ENCODE measurements at places on chromosomes 1 and 21.

GRCh38 chr1:14578156-14578555 lies 20.3 kb upstream of the KAZN start:
- no peak for DNase-seq

GRCh38 chr1:78333502-78333901 lies 157.3 kb upstream of the PTGFR start:
- DNase-seq = no peak

DNA sequence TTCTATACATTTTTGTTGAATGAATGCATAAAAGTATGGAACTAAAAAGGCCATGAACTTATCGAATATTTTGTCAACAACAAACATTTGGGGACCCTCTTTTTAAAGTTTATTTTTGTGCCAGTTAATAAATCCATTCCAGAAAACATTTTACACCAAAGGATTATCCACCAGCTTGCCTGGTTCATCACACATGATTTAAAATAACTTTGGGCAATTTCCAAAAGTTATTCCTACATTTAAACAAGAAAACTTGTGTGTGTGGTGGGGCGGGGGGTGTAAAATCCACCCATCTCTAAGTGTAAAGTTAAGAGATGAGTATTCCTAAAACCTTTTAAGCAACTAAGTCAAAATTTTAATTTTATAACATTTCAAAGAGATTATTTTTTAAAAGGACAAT lies 224.5 kb upstream of the SNX7 start:
- DNase-seq = no peak

- no peak for DNase-seq
Measured at GRCh38 chr1:114502080-114502479, 8.9 kb downstream of the TRIM33 start.

DNA sequence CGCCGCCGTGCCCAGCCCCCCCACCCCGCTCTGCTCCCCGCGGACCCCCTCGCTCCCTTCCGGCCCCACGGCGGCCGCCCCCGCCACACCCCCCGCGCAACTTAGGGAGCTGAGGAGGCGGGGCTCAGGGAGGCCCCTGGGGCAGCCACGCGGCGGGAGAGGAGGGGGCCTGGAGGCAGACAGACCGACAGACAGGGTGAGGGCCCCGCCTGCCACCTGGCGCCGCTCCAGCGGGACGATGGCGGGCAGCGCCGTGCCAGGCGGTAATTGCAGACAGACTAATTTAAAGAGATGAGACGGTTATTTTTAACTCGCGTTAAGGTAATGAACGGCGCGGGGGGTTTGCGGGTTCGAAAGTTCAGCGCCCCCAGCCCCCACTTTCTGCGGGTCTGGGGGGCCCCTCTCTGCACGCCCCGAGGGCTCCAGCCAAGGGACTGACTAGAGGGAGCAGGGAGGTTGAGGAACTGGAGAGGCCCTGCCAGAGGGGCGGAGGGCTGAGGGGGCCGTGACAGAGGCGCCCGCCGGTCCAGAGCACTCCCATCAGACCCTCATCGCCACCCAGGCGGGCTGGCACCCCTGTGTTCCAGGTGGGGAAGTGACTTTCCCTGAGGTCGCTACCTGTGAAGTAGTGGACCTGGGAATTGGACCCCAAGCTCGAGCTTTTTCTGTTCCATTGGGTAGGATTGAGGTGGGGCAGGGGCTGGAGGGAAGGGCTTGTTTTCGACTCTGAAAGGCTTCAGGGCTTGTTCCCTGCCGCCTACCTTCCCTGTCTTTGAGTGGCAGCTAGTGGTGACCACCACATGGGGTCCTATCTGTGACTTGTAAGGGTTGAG lies 5.4 kb downstream of the FOXO6 start:
- peak; percentile 100 for DNase-seq

GRCh38 chr1:36673202-36673601 lies 190.5 kb upstream of the CSF3R start:
- no peak for DNase-seq

Measured in DMS 273 treated with DMSO at 0.1 percent for 48 hours (cell line).